ENCODE measurements at places on chromosomes 4 and X. TPM values are rescaled to one million over a fixed set of nuclear protein-coding genes. Genes with fewer than 3 reads are reported as not detected.

DNA sequence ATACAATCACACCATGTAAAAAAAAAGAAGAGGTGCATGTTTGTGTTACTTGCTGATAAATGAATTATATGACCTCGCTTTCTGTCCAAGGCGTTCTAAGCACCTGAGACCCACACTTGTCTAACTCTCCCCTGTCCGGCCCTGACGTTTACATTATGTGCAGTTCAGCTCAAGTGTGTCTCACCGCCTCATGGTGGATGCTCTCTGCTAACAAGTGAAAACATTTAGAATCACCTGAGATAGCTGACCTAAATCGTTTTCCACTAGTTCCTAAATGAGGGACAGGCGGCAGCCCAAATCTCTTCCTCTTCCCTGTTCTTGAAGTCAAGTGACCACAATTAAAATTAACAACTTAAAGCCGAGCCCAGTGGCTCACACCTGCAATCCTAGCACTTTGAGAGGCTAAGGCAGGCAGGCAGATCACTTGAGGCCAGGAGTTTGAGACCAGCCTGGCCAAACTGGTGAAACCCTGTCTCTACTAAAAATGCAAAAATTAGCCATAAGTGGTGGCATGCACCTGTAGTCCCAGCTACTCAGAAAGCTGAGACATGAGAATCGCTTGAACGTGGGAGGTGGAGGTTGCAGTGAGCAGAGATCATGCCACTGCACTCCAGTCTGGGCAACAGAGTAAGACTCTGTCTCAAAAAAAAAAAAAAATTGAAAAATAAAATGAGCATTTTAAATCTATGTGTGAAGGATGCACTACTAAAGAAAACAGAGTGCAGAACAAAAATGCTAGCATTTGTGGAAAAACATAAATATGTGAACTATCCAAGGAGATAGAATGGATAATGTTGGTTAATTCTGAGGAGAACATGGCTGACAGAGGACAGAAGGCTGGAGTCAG lies 3.9 kb upstream of the TIFA start:
- DNase-seq = no peak

DNA sequence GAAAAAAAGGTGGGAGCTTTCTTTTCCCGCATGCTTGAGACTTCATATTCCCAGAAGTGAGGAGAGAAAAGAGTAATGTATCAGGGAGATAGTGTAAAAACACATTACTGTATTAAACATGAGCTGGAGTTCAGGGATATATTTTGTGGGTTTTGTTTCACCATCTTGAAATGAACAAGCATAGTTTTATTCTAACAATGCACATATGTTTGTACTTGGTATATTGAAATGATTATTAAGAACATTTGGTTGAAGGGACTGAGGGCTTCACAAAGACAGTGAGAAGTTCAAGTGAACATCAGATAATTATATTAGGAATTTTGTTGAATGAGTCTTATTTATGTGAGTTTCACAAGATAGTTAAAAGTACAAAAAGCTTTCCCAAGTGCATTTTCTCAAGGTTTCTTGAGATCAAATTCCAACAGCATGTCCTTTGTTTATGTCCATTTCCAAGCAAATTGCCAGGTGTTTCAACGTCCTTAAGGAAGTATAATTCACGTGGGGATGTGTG lies 368.8 kb downstream of the ANKRD50 start:
- no peak for DNase-seq

GRCh38 chr4:15348236-15348635 lies 79.6 kb upstream of the C1QTNF7 start:
- DNase-seq = no peak

- DNase-seq = no peak
Observed at GRCh38 chr4:154634058-154634457, 21.6 kb upstream of the FGG start.

MAGEA2 gene
- total RNA-seq = not detected

DNA sequence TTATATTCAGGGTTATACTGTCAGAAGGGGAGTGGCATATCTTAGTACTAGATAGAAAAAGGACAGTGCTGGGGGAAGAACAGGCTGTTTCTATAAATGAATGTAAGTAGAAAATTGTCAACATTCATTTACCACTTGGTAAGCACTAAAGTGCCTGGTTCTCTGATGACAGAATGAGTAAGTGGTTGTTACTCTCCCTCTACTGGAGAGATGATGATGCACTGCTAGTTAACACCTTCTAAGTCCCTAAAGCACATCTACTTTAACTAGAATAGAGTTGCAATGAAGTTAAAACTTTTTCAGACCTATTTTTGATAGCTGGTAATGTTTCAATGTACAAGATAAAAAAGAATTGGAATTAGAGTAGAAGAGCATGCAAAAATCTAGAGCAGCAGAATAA lies 214.5 kb downstream of the KLHL4 start:
- DNase-seq = no peak

- peak; percentile 60 for DNase-seq
Observed at GRCh38 chr4:37662861-37663390, 23.2 kb downstream of the RELL1 start.

DNA sequence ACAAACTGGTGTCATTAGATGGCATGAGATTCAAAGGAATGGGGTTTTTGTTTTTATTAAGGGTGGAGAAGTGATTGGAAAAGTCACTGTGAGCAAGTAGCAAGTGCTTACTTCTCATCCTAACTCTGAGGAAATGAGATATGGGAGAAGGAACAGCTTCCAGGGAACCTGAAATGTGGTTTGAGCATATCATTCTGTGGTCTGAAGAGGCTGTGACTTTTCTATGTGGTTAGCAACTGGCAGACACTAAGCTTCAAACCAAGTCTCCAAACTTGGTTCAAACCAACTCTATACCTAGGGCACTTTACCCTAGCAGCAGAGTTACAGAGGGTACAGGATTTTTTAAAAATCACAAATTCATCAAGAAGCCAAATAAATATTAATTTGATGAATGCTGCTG lies 58.2 kb downstream of the DCLK2 start:
- no peak for DNase-seq

GLUD2 gene
- 7.8 TPM for total RNA-seq

VCX3A gene
- not detected for total RNA-seq

- DNase-seq = peak; percentile 5
Observed at GRCh38 chr4:5433196-5433595, 275.2 kb downstream of the EVC2 start.

SYP gene
- 1.4 TPM for total RNA-seq

- DNase-seq = no peak
Observed at GRCh38 chr4:99625369-99625768, 32.3 kb downstream of the C4orf54 start.

XKRX gene
- total RNA-seq = 0.99 TPM

RPS6KA6 gene
- 15.7 TPM for total RNA-seq

- no peak for DNase-seq
Observed at GRCh38 chrX:132833373-132833772, 125.1 kb downstream of the HS6ST2 start.

GRCh38 chrX:71545364-71545763 lies 12.5 kb downstream of the OGT start:
- DNase-seq = no peak

DNA sequence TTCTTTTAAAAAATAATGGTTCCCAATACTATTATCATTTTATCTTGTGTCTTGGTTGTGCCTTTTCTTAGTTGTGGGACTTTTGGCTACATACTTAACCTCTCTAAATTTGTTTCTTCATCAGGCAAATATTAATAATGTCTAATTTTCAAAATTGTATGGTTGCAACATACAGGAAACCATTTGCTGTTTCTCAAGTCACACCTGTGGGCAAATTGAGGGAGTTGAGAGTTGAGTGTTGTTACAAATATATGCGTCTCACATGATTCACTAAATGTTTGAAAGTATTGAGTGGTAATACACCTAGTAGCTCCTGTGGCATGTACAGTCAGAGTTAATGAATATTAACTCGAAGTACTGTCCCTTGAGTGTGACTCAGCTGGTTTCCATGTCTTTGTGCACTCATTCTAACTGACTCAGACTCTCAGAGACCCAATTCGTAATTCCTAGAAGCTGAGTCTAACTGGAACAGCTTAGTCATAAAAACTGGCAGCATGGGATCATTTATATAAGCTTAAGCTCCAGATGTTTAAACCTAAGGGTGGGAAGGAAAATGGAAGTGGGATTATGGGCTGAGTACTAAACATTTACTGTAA lies 802.4 kb downstream of the TRIML1 start:
- no peak for DNase-seq

- no peak for DNase-seq
Observed at GRCh38 chr4:56927196-56927595, 19.5 kb downstream of the REST start.

SOD3 gene
- 5.7 TPM for total RNA-seq

DNA sequence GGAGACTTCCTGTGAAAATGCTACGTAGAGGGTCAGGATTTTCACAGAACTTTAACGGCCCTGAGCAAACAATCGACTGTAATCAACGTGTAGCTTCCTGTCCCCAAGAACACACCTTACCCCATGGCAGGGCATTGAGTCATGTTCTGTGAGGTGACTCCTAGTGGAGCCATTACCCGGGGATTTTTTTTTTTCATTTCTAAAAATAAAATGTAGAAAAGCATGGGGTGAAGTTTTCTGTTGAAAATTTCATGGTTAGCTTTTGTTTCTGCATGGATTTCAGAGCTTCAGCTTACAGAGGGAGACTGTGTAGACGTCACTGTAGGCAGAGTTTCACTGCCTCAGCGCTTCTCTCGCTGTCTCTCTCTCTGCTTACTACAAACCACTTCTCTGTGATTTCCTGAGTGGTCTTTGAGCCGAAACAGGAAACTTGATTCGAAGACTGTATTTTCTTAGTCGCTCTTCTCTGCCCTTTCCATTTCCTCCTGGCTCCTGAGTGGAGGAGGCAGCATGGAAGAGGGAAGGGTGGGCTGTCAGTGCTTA lies 111.7 kb downstream of the NFKB1 start:
- DNase-seq = peak; percentile 50

ODAPH gene
- not detected for total RNA-seq

CXCL1 gene
- 0.86 TPM for total RNA-seq

XG gene
- total RNA-seq = 0.59 TPM

DNA sequence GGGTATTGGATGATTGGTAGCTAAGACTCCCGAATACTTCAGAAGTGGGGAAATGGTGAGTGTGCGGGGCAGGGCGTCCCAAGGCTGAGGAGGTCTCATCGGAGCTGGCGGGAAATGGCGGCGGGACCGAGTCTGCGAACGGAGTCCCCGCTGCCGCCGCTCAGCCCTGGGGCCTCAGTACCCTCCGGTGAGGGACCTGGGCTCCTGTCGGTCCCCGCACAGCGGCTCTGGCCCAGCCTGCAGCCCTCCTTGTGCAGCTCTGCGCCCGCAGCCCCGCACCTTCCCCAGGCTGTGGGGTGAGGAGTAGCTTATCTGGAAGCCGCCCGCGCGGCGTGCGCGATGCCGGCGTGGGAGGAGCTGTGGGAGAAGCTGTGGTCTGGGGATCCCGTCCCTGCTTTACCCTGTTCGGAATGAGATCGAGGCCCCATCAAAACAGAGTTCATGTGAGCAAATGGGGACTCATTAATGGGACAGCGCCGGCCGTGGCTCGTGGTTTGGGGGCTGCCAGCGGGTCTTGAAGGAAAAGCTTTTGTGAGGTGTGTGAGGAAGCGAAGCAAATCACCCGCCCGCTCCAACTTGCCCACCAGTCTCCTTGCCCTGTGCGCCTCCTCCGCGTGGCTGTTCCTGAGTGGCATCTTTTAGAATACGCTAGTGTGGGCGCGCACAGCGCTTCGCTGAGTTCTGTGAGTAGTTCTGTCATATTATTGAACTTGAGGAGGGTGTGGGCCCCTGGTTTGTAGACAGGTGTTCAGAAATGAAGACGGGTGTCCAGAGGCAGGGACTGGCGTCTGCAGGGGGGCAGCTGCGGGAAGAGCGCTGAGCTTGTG lies 531 bp downstream of the ZNF141 start:
- DNase-seq = no peak

DNA sequence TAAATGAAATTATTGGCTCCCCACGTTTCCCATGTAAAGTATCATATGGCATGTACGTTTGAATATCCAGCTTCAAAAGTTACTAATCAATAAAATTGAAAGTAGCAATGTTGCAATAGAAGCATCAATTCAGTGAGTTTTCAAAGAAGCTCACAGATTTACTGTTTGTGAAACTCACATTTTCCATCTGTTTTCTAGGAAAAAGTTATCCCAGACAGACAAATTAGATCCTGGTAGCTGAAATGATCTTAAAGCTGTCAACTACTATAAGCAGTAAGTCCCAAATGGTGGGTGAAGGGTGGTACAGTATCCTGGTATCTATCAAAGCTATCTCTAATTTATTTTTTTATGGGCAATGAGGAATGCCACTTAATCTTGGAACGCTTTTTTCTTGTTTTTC lies 60.7 kb upstream of the MXRA5 start:
- DNase-seq = no peak

DNA sequence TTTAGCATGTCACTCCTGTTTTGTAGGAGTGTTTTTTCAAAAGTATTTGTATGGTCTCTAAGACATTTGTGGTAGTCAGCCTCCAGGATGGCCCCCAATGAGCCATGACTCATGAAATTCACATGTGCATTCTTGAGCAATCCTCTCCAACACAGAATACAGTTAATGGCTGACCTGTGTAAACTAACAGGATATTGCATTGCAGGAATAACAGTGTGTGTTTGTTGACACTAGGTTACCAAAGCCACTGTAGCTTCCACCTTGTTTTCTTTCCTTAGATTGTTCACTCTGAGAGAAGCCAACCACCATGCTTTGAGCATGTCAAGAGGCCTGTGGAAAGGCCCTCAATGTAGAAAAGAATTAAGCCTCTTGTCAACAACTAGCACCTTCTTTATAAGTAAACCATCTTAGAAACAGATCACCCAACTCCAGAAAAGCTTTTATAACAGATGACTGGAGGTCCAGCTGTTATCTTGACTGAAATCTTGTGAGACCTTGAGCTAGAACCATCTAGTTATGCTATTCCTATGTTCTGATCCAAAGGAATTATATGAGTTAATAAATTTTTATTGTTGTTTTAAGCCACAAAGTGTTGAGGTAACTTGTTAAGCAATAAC lies 28.5 kb downstream of the TBCK start:
- DNase-seq = no peak

Data from endodermal cell (in vitro differentiated cells).